Activated CD8-positive, alpha-beta memory T cell treated with anti-CD3 and anti-CD28 coated beads, Interleukin-2, amount 10 ng/mL, durations not matched to agents 7 days and 5 days (primary cell): ENCODE measurements at places on chromosomes 16 and 17. TPM values are rescaled to one million over a fixed set of nuclear protein-coding genes. Genes with fewer than 3 reads are reported as not detected.

- DNase-seq, result no peak
Measured at GRCh38 chr16:6828690-6829089, 504.0 kb upstream of the RBFOX1 start.

DNA sequence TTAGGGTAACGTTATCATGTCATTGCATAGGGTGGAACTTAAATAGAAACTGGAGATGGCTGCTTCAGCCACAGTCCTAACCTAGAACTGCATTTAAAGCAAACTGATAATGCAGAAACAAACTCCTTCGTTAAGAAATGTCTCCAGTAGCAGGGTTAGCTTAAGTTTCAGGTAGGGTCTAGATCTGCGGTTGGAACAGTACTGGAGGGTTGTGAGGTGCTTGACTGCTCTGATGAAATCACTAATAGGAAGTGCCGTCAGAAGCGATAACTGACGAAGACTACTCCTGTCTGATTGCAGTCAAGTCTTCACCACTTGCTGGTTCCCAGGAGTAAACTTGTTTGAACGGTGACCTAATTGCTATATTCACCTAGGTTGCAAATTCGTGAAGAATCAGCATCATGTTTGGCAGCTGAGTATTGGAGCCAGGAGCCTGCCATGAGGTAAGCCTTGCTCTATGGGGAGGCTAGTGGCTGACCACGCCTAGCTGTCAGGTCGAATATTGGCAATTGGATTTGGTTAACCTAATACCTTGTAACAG is 24.5 kb downstream of the TRPV2 start:
- peak; percentile 62 for DNase-seq

GRCh38 chr17:79549141-79549915 is 61.5 kb downstream of the RBFOX3 start:
- DNase-seq, result no peak

GRCh38 chr17:83104577-83105505 is 25.4 kb downstream of the METRNL start:
- no peak for DNase-seq

DNA sequence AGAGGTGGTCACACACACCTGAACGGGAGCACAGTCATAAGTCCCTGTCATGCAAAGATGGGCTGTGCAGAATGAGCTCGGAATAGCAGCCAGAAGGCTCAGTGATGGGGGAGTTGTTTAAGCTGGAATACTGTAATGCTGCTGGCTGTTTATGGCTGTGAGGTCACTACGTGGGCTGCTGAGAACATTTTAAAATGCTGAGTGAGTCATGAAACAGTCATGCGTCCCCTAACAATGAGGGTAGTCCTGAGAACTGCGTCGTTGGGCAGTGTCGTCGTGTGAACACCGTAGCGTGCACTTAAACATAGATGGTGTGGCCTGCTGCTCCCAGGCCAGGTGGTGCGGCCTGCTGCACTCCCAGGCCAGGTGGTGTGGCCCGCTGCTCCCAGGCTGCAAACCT is 39.7 kb downstream of the TBCD start:
- no peak for DNase-seq

DNA sequence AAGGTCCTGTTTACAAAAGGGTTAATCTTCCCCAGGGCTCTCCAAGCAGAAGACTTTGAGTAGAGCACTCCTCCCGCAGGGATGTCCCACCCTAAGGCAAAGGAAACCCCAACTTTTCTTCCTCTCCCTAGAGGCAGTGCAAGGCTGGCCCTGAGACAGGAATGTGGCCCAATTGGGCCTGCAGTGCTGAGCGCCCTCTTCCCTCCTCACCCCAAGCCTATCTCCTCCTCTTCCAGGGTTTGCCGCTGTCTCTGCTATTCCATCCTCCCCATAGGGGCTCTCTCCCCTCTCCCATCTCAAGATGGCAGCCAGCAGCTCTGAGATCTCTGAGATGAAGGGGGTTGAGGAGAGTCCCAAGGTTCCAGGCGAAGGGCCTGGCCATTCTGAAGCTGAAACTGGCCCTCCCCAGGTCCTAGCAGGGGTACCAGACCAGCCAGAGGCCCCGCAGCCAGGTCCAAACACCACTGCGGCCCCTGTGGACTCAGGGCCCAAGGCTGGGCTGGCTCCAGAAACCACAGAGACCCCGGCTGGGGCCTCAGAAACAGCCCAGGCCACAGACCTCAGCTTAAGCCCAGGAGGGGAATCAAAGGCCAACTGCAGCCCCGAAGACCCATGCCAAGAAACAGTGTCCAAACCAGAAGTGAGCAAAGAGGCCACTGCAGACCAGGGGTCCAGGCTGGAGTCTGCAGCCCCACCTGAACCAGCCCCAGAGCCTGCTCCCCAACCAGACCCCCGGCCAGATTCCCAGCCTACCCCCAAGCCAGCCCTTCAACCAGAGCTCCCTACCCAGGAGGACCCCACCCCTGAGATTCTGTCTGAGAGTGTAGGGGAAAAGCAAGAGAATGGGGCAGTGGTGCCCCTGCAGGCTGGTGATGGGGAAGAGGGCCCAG is 1.0 kb downstream of the PRRT2 start:
- DNase-seq, result no peak

GRCh38 chr16:69503244-69503643 is 62.5 kb upstream of the NFAT5 start:
- no peak for DNase-seq

DNA sequence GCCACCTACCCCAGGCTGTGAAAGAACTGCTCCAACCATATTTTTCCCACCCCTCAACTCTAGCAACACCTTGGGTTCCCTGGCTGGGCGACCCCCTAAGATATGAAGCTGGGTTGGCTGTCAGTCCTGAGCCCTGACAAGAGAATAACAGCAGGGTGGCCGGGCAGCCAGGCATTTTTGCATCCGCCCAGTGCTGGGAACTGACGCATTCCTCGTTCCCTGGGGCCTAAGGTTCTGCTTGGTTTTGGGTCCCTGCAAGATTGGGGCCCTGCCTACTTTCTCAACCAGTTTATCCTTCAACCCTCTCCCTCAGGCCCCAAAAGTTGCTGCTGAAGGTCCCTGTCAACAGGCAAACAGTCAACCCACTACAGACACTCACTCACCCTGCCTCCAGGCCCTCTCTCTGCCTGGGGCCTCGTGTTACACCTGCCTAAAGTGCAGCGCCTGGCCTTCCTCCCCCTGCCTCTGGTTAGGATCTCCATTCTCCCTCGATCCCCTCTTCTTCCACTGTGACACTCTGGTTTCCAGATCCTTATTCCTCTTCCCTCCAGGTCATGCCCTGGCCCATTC is 151.5 kb downstream of the STX8 start:
- no peak for DNase-seq

DNA sequence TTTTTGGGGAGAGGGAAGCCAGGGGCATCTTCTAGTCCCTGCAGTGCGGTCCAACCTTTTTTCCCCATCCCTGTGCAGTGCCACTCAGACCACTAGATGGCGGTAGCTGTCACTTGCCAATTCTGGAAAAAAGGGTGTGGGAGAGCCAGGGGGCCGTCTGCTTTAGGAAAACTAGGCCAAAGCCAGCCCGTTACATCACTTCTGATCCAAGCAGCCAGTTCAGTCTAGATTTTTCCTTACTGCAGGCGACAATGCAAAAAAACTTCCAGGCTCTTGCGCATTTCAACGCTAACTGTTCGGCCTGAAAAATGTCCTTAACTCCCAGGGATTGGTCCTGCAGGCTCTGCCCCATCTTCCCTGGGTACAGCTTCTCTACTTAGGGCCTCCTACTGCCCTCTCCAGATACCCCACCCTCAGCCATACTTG is 69.2 kb upstream of the CES5A start:
- peak; percentile 51 for DNase-seq

DNA sequence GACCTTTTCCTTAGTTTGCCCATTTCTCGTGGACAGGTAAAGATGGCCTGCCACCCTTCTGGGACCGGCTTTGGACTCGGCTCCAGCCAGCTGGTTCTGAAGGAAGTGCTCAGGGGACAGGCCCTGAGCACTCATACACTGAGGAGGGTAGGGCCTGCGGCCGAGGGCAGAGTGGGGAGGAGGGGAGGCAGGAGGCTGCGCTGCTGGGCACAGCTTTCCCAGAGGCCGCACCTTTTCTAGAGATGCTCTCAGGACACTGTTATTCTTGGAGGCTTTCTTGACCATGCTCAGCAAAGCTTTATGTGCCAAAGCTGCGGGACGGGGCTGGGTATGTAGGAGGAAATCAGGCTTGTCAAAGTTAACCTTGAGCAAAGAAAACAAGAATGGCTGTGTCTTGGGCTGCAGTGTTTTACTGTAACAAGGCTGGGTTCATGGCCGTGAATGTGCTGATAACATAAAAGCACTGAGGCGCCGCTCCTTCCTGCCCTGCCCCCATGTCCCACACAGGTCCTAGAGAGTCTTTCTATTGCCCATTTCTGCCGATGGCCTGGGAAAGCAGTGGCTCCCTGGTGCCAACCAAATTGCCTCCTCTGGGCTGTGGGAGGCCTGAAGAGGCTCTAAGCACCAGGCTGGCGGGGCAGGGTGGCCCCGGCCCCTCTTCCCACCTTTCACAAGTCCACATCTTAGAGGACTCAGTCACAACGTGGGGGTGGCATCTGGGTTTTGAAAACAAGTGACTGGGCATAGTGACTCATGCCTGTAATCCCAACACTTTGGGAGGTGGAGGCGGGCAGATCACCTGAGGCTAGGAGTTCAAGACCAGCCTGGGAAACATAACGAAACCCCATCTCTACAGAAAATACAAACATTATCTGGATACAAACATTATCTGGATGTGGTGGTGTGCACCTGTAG is 22.3 kb upstream of the TIMP2 start:
- no peak for DNase-seq

DNA sequence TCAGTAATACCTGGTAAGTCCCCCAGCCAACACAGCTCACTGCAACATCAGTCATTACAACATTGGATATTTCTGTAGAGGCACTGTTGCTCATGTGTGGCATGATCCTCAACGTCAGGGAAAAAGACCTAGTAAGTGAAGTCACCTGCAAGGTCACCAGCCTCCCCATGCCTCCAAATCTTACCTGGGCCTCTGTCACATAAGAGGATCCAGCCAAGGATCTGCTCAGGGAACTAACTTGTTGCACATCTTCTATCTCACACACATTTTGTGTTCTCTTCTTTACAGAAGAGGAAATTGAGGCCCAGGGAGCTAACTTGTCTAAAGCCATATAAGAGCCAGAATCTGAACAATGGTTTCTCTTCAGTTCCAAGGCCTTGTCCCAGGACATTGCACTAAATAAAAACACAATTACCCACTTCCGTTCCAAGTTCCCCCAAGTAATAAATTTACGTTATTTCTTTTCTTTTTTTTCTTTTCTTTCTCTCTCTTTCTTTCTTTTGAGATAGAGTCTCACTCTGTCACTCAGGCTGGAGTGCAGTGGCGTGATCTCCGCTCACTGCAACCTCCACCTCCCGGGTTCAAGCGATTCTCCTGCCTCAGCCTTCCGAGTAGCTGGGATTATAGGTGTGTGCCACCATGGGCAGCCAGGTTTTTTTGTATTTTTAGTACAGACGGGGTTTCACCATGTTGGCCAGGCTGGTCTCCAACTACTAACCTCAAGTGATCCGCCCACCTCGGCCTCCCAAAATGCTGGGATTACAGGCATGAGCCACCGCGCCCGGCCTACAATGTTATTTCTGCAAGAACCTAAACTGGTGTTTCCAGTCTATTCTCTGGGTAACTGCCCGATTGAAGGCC is 1.3 kb downstream of the SHMT1 start:
- no peak for DNase-seq

GRCh38 chr16:49463529-49463928 is 89.9 kb downstream of the C16orf78 start:
- DNase-seq, result peak; percentile 90

- DNase-seq, result no peak
Measured at GRCh38 chr17:82799591-82799990, 40.2 kb downstream of the ZNF750 start.

DNA sequence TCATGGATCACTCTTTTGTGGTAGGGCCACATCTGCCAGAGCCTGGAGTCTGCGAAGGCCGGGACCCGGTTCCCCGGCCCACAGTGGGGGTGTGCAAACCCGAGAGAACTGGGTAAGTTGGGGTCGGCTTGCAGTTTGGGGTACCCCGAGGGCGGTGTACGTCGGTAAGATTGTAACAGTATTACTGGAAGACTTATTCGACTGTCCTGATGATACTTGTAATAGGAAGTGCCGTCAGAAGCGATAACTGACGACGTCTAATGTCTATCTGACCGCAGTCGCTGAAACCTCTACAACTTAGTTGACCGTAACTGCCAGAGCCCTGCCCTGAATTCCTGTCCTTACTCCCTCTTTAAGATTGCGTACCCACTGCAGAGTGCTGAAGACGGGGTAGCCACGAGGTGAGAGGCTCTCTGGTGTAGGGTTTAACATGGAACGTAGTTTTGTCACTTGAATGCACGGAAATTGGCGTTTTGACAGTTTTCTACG is 24.0 kb downstream of the TRPV2 start:
- DNase-seq, result peak; percentile 63

GRCh38 chr17:17661134-17661533 is 20.1 kb upstream of the RAI1 start:
- no peak for DNase-seq

- no peak for DNase-seq
Measured at GRCh38 chr16:8989099-8989878, 25.6 kb upstream of the USP7 start.

- peak; percentile 33 for DNase-seq
Measured at GRCh38 chr17:62819511-62820221, 11.6 kb upstream of the MARCHF10 start.

GRCh38 chr17:7058831-7059447 is 15.0 kb upstream of the SLC16A11 start:
- no peak for DNase-seq

DNA sequence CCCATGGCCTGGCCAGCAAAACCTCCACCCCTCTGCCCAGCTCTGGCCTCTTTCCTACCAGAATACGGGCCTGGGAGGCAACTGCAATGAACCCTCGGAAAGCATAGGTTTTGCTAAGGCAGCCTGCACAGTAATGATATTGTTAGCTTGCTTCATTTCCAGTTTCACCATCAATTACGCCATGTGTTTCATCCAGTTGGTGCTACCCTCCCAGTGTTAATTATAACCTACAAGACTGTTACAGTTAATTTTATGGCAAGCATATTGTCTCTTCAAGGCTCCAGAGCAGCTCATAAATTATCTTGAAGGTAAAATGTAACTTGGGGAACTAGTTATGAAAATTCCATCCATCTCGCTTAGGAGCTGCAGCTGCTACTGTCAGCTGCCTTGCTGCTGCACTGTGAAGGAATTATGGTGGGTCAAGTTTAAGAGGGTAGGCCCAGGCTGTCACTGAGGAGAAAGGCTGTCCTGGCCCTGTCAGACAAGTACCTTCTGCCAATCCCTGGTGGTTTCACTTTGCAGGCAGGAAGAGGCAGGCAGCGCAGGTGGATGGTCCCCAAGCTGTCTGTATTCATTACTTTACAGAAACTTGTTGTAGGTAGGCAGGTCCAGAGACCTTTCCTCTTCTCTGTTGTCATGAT is 242.9 kb downstream of the FTO start:
- DNase-seq, result no peak

SPATA32 gene
- 0.23 TPM for total RNA-seq

SALL1 gene
- not detected for total RNA-seq

OR1A1 gene
- not detected for total RNA-seq

HLF gene
- total RNA-seq, result 2.6 TPM

KRTAP2-2 gene
- not detected for total RNA-seq

APOBR gene
- total RNA-seq, result 25.5 TPM

WSCD1 gene
- total RNA-seq, result not detected

TMC5 gene
- 0.09 TPM for total RNA-seq

PIGS gene
- 66.2 TPM for total RNA-seq

NPIPB2 gene
- total RNA-seq, result 22.9 TPM

PYY gene
- total RNA-seq, result not detected

FOXN1 gene
- total RNA-seq, result not detected

TAT gene
- total RNA-seq, result not detected

KRT12 gene
- total RNA-seq, result not detected
